NCI-H1105 (cell line): ENCODE measurements at places on chromosomes 12 and 14.

- DNase-seq = no peak
Measured at GRCh38 chr12:129821964-129822363, 81.9 kb downstream of the TMEM132D start.

DNA sequence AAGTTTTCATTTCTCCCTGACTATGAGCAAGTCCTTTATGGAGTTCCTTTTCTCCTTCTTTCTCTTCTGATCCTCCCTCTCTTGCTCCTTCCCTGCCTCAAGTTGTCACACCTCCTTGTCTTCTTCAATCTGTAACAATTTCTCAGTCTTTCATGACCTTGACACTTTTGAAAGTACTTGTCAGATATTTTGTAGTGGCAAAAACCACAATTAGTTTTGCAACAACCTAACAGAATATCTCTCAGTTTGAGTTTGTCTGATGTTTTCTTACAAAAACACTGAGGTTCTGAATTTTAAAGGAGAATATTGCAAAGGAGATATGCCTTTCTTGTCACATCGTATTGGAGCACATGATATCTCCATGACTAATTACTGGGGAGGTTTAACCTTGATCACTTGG lies 4.1 kb upstream of the CRADD start:
- no peak for DNase-seq

GRCh38 chr12:124509676-124510300 lies 57.6 kb downstream of the NCOR2 start:
- DNase-seq = no peak

DNA sequence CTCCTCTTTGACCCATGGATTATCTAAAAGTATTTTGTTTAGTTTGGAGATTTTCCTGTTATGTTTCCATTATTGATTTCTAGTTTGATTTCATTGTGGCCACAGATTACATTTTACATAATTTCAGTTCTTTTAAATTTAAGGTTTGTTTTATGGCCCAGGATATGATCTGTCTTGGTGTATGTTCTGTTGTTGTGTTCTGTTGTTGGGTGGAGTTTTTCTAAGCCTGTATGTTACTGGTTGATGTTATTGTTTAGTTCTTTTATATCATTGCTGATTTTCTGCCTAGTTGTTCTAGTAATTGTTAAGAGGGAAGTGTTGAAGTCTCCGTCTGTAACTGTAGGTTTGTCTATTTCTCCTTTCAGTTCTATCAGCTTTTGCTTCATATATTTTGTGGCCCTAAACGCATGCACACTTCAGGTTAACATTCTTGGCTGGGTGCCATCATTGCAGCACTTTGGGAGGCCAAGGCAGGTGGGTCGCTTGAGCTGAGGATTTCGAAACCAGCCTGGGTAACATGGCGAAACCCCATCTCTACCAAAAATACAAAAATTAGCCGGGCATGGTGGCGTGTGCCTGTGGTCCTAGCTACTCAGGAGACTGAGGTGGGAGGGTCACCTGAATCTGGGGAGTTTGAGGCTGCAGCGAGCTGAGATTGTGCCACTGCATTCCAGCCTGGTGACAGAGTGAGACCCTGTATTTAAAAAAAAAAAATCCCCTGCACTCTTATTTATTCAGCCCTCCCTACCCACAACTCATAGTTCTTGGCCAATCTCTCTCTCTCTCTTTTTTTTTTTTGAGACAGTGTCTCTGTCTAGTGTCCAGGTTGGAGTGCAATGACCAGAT lies 28.1 kb upstream of the CFL2 start:
- DNase-seq = no peak
